ENCODE measurements at places on chromosomes 4 and X.
A peak's percentile ranks its signal among the peaks of the same experiment; 100 is the strongest.

DNA sequence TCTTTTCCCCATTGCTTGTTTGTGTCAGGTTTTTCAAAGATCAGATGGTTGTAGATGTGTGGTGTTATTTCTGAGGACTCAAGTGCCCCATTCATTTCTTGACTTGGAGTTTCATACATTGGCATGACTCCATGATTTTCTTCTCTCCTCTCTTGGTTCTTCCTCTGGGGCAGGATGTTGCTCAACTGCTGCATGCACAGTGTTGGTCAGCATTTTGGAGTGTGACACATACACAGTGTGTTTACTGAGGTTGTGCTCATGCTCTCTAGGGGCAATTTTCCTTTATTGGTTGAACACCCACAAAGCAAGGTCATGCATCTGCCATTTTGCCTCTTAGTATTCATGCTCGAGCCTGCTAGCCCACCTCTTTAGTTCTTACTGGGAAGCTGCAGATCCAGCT, 1993.8 kb downstream of the ARAP2 start:
- DNase-seq = no peak

DNA sequence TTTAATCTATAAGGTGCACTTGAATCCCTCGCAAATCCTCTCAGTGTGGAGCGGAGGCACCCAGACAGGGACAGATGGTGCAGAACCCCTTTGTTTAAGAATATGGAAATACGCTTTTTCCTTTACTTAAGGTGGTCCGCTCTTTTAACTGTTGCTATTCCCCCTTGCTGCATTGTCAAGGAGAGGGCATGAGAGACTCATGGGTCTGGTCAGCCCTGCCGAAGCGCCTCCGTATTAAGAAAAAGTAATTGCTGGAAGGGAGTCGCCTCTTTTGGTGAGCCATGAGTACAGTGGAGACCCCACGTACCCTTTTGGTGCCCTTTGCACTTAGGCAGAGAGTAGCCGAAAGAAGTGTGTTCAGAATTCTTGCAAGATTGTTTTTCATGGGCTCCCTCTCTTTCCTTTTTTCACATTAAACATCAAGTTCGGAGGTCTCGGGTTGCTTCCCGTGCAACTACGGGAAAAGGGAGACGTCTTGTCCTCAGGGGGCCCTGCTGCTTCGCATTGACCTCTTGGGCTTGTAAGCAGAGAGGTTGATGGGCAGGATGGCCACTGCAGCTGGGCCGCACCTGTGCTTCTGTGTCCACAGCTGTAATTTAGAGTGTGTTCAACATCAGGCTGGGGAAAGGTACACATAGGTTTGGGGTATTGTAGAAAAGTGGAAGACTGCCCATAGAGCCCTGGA, 109.6 kb downstream of the SPRY1 start:
- no peak for DNase-seq

- DNase-seq = no peak
Measured at GRCh38 chr4:113749178-113749577, 12.4 kb downstream of the CAMK2D start.

DNA sequence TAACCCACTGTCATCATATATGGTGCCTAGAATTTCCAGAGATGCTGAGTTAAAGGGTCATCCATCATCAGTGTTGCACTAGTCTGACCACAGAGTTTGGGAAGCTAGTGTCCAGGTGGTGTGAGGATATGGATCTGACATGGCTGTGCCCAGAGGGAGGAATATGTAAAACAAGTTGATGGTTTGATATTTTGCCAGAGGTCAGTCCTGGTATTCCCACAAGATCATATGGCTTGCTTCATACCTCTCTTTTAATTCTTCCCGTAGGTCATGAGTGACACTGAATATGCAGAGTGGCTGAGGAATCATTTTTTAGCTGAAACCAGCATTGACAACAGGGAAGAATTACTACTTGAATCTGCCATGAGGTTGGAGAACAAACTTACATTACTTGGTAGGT, 75.6 kb downstream of the ATP10D start:
- DNase-seq = no peak

DNA sequence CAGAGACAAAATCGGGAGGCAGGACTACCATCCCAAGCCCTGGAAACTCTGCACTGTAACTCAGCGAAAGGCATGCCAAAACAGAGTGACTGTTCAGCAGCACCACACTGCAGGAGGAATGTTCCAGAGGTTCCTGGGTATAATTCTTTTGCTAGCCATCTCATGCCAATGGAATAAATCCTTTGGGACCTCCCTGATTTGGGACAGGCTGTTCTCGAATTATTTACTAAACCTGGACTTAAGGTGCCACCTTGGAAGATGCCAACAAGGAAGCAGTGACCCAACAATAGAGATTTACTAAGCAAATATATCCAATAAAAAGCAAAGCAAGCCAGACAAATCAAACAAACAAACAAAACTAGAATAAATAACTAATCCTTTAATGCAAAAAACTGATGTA, 9.3 kb downstream of the AADAT start:
- DNase-seq = no peak

DNA sequence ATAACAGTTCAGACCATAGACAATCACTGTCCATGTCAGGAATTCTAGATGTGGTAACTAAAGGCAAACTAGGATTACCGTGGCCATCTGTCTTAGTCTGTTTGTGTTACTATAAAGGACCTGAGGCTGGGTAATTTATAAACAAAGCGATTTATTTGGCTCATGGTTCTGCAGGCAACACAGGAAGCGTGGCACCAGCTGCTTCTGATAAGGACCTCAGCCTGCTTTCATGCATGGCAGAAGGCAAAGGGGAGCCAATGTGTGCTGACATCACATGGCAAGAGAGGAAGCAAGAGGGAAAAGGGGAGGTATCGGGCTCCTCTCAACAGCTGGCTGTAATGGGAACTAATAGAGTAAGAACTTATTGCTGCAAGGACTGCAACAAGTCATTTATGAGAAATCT, 376.7 kb downstream of the GPM6A start:
- no peak for DNase-seq

- DNase-seq = no peak
Measured at GRCh38 chr4:26144526-26145155, 176.2 kb upstream of the RBPJ start.

GRCh38 chrX:115719171-115719570, 158.2 kb downstream of the PLS3 start:
- DNase-seq = no peak

DNA sequence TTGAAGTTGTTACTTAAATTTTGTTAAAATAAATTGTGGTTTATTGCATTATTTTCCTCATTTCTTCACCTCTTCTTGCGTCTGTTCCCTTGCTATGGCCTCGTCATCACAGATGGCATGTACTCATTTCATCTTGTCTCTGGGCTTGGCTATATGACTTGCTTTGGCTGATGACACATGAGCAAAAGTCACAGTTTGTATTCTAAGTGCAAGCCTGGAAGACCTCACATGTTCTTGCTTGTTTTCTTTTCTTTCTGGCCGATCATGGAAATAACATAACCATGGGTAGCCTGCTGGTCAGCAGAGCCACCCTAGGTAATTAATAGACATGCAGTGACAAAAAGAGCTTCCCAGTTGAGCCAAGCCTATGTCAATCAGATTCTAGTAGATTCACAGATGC, 527.9 kb downstream of the SPRY1 start:
- no peak for DNase-seq

GRCh38 chr4:148435654-148436406, 6.4 kb downstream of the NR3C2 start:
- no peak for DNase-seq

DNA sequence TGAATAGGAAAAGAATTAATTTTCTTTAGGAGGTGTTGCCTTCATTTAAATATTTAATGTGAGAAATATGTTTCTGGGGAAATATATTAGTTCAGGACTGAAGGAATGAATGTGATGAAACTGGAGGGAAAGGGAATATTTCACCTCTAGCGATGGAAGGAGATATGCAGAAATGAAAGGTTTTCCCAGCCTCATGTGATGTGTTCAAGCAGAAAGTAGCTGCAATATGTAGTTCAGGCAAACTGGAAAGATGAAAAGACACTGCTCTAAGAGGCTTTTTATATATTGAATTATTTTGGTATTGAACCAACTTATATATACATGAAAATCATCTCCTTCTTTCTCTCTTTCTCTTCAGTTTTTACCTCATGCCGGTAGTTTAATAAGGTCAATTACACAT, 3.4 kb downstream of the GRID2 start:
- no peak for DNase-seq

- DNase-seq = no peak
Measured at GRCh38 chr4:114076899-114077570, 97.6 kb upstream of the ARSJ start.

- DNase-seq = peak; percentile 63
Measured at GRCh38 chr4:124713185-124713592, 657 bp upstream of the ANKRD50 start.

Data from left renal pelvis (tissue), 4 donors.